ENCODE measurements at places on chromosomes 7 and 10.

- no peak for DNase-seq
These were observed 588.9 kb downstream of the POM121L12 start for GRCh38 chr7:53624356-53624755.

DNA sequence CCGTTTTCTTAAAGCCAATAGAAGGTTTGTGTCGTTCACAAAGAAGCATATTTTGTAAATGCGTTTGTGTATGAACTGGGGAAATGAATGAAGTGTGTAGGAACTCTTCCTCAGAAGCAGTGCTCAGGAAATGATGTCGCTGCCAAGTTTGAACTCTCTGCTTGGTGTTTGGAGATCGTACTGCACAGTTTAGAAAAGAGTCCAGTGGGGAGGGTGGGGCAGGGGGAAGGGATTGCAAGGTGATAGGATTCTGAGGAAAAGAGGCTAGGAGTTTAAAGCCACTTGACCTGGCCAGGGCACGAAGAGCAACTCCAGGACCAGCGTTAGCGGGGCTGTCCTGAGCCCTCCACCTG, 122.2 kb downstream of the CUBN start:
- no peak for DNase-seq

DNA sequence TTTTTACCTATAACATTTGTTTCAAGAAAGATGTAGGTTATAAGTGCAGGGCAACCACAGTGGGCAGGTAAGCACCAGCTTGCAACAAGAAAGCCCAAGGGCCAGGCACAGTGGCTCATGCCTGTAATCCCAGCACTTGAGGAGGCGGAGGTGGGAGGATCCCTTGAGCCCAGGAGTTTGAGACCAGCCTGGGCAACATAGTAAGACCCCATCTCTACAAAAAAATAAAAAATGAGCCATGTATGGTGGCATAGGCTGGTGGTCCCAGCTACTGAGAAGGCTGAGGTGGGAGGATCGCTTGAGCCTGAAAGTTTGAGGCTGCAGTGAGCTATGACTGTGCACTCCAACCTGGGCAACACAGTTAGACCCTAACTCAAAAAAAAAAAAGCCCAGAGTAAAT, 12.8 kb downstream of the BCL7B start:
- no peak for DNase-seq

GRCh38 chr10:60718886-60719285, 59.4 kb upstream of the CDK1 start:
- DNase-seq, result no peak

GRCh38 chr7:29989257-29989995, at the start of gene SCRN1:
SCRN1 (minus strand) TSS chr7:29989801; CDS start chr7:29969067, 20,734 bp downstream.
- peak; percentile 64 for DNase-seq

DNA sequence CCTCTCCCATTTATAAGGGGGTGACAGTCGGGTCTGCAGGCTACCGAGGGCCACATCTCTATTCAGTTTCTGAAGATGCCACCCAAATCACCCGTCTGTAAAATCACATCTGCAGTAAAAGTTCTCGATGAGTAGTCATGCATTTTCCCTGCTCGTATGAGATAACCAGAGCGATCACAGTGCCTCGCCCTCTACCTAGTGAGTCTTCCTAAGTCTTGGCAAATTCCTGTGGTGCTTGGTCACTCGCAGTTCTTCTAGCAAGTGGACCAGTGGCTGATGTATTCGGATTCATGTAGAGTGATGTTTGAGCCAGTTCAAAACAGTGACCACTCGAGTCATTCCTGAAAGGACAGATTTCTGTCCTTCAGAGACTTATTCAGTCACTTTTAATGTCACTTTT, 44.9 kb downstream of the INSYN2A start:
- no peak for DNase-seq

DNA sequence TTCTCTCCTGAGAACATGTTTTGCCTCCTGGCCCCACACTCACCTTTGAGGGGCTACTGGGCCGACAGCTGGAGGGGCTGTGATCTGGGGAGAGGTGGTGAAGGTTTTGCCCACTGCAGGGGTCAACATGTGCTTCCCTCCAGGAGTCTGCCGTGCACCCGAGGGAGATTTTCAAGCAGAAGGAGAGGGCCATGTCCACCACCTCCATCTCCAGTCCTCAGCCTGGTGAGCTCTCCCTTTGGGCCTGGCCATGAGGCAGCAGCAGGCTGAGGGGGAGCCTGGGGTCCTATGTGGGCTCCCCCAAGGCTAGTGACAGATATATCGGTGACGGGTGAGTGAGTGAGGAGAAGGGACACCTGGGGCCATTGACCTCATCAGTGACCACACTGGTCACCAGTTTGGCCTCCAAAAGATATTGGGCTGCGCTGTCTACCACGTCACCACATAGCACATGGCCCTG, 6.6 kb downstream of the PGAM2 start:
- peak; percentile 38 for DNase-seq

DNA sequence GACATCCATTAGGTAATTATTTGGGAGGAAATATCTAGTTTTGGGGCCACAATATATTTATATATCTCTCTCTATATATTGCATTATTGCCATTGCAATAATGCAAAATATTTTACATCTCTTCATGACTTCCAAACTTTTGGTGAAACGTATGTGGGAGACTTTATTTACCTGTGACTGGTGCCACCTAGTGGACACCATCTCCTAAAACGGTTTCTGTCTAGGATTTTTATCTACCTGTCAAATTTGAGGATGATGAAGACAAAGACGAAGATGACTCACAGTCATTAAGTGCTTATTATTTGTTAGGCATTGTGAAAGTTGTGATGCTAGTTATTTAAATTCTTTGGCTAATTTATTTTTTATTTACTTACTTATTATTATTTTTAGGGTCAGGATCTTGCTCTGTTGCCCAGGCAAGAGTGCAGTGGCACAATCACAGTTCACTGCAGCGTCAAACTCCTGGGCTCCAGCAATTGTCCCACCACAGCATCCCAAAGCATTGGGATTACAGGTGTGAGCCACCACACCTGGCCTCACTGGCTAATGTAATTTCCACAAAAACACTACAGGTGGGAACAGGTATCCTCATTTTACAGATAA, 18.7 kb upstream of the CBLL1 start:
- peak; percentile 71 for DNase-seq

- DNase-seq, result peak; percentile 45
These were observed 21.9 kb downstream of the ADCYAP1R1 start for GRCh38 chr7:31074120-31074383.

- DNase-seq, result no peak
These were observed 22.4 kb downstream of the ADGRA1 start for GRCh38 chr10:133110133-133110532.

DNA sequence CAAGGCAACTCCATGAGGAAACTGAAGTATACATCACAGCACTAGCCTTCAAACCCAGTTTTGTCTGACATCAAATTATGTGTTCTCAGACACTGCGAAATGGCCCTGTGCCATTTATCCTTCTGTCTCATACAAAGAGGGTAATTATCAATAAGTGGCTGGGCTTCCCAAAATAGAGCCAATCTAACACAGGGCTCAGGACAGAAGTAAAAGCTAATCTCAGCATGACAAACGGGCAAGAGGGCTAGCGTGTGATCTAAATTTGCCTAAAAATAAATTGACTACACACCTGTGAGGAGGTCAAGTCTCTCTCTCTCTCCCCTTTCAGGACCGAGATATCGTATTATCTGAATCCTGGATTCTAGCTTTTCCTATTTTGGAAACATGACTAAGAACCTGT, 67.2 kb downstream of the DGKB start:
- no peak for DNase-seq

- DNase-seq, result no peak
These were observed 49.0 kb downstream of the COL17A1 start for GRCh38 chr10:104036518-104037260.

DNA sequence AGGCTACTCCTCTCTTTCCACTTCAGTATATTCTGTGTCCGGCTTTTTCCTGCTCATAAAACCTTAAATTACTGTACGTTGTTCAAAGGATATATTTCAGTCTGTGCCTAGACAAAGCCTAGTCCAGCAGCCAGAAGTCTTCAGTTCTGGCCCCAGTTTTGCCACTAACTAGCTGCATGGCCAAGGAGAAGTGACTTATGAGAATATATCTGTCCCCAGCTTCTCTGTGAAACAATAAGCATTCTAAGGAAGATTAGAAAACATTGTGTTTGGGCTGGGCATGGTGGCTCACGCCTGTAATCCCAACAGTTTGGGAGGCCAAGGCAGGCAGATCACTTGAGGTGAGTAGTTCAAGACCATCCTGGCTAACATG, 105.0 kb upstream of the HDAC9 start:
- DNase-seq, result no peak

- no peak for DNase-seq
These were observed 85.9 kb downstream of the AHR start for GRCh38 chr7:17384400-17384799.

GRCh38 chr10:16520900-16521299, 779 bp downstream of the C1QL3 start:
- DNase-seq, result peak; percentile 73

GRCh38 chr7:157400171-157400860, 63.5 kb downstream of the DNAJB6 start:
- DNase-seq, result peak; percentile 52

Measured in activated effector memory CD4-positive, alpha-beta T cell treated with anti-CD3 and anti-CD28 coated beads, Interleukin-2, amount 50 U/mL, for 16 hours (primary cell).